ENCODE measurements at places on chromosomes 7 and 10.

DNA sequence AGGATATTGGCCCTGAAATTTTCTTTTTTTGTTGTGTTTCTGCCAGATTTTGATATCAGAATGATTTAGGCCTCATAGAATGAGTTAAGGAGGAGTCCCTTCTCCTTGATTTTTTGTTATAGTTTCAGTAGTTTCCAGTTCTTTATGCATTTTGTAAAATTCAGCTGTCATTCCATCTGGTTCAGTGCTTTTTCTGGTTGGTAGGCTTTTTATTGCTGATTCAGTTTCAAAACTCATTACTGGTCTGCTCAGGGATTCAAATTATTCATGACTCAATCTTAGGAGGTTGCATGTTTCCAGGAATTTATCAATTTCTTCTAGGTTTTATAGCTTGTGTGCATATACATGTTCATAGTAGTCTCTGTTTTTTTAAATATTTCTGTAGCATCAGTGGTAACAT lies 10.1 kb upstream of the TMEM196 start:
- no peak for DNase-seq

- no peak for DNase-seq
These were observed 109.1 kb downstream of the CPED1 start for GRCh38 chr7:121097577-121097976.

GRCh38 chr7:55504093-55504859 lies 68.0 kb downstream of the VOPP1 start:
- DNase-seq: no peak

DNA sequence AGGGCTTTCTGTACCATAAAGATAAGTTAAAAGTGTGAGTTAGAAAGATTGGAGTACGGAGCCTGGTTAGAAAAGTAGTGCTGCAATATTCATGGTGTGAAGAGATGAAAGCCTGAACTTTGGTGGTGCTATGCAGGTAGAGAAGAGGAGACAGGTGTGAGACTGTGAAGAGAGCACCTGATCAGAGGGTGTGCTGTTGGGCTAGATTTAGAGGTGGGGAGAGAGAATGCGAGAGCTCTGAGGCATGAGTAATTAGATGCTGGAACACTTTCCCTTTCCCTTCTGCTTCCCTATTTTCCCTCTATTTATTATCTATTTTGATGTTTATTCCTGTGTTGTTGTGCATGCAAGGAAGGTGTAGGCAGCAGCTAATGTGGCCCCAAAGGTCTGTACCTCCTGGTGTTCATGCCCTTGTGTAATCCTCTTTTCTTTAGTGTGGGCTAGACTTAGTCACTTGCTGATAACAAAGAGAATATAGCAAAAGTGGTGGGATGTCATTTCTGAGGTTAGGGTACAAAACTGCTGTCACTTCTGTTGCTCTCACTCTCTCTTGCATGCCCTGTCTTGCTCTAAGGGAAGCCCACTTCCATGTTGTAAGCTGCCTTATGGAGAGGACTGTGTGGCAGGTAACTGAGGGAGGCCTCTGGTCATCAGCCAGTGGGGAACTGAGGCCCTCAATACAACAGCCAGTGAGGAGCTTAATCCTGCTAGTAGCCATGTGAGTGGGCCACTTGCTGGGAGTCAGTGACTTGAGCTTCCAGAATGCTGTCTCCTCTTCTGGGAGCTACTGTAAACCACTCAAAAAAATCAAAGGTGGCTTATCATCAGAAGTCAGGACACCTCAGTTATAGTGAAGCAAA lies 2.6 kb upstream of the ATXN7L1 start:
- DNase-seq: no peak

DNA sequence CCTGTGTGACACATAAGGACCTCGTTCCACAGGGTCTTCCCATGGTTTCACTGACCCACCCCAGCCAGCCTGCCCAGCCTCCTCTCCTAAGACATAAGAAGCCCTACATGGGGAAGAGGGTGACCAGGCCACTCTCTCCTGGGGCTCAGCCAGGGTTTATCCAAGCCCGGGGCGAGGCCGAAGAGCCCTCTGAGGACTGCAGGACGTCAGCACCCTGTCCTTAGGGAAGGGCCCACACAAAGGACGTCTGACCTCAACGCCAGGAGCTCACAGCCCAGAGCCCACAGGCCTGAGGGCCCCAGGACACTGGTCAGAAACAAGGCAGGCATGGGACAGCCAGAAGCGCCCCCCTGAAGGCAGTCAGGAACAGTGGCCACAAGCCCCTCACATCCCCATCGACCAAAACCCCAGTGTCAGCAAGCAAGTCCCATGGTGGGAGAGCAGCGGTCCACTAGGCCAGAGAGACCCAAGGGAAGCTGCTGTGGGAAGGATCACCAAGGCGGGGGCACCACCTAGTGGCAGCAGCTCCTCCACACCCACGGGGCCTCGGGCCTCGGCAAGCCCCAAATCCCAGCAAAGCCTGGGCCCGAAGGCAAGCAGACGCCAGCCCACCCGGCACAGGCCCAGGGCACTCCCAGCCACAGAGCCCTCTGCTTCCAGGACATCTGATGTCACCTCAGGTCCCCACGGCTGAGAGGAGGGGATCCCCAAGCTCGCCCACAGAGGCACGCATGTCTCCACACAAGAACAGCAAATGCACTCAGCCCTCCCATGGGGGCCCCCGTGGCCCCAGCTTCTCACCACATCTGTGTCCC lies 23.4 kb downstream of the MAD1L1 start:
- DNase-seq: no peak

DNA sequence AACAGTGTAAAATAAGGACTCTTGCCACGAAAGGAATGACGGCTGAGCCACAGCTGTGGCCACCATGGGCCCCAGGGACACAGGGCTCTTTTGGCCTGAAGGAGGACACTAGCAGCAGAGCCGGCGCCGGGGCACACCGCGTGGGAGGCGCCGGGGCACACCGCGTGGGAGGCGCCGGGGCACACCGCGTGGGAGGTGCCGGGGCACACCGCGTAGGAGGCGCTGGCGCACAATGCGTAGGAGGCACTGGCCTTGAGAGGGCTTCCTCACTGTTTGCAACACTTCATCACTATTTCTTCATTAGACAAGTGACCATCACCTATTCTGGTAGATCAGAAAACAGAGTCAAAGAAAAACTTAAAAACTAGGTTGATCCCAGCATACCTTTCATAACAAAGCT lies 23.4 kb downstream of the ESYT2 start:
- DNase-seq: no peak

DNA sequence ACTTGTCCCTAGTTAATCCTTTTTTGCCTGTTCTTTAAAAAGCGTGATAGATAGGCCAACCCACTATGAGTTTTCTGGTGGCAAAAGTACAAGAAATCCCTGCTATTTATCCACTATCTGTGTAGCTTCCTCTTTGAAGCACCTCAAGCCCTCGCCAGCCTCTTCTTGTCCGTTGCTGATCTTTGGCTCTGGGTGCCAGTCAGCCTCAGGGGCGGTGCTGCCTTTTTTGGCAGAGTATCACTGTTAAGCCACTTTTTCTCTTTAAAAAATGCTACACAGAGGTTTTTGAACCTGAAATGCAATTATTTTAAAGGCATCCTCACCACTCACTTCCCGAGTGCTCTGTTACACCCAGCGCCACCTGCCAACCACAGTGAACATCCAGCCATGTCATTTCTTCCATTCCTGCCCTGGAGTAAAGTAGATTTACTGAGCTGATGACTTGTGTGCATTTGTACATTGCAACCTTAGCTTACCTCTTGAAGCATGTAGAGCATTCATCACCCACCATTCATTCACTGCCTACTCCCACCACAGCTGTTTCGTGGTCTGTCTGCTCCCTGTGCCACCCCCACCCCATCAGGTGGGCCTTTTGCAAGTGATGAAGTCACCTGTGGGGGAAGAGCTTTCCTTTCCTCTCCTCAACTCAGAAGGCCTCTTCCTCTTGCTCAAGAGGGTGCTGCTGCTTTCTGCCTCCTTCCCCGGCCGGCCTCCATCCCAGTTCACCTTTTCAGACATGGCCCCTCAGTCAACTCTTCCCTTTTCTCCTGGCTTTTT lies 414.2 kb upstream of the GALNT17 start:
- no peak for DNase-seq

GRCh38 chr7:127708788-127709187 lies 56.8 kb downstream of the SND1 start:
- DNase-seq: peak; percentile 21

GRCh38 chr10:112799726-112800510 lies 150.1 kb upstream of the TCF7L2 start:
- no peak for DNase-seq

GRCh38 chr7:142629588-142630260 lies 119.5 kb upstream of the PRSS1 start:
- DNase-seq: no peak

DNA sequence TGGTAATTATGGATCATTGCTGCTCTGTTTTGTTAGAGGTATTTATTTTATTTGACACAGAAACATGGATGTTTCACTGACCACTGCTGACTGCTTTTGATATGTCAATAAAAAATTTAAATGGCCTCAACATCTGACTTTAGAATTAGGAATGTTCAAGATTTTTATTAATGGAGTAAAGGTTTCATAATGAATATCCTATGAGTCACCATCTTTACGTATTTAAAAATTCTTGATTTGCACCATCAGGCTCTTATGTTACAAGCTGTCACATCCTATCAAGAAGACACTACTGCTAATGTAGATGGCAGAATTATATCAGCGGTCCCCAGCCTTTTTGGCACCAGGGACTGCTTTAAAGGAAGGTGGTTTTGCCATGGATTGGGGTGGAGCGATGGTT lies 578.7 kb upstream of the NRP1 start:
- no peak for DNase-seq

DNA sequence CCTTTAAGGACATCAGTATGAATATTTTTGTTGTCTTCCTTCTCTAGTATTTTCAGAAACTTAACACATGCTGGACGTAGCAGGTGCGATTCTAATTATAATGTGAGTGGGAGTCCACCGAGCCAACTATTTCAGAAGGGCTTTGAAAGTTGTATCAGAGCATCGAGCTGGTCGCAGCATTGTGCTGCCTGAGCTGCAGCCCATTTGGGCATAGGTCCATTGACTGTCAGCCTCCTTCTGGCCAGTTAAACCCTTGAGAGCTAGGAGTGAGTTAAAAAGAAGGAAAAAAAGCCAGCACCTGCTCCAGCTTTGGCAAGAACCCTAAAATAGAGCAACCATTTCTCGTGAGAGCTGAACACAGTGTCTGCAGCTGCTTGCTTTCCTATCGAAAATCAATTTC lies 47.8 kb downstream of the SLC35G1 start:
- DNase-seq: no peak

DNA sequence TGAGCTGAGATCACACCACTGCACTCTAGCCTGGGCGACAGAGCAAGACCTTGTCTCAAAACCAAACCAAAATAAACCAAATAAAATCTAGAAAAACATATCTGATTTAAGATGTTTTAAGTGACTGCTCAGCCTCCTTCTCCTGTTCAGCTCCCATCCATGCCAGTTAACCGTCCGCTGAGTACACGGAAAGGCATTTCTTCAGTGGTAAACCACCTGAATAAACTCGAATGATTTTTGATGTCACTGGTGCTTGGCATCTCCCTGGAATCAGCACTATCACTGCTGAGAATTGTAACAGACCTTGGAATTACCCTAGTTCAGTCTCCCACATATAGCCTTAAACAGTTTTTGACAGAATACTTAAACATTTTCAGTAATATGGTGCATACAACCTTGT lies 24.1 kb upstream of the NRCAM start:
- DNase-seq: no peak

DNA sequence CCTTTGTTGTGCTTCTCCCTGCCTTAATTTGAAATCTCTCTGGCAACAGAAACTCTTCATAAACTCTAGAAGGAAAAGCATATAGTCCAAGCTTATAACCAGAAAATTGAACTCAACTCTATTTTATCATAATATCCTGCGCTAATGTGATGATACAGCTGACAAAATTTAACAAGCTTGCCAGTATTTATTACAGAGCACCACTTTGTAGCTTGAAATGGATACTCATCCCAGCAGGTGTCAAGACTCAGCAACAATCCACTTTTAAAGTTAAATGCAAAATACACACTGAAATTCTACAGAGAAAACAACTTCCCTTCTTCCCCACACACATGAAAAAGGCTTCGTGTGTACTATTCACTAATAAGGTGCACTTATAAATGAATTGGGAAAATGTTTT lies 228.9 kb downstream of the AGMO start:
- no peak for DNase-seq

- DNase-seq: no peak
These were observed 92.1 kb downstream of the CCDC71L start for GRCh38 chr7:106568680-106569499.

DNA sequence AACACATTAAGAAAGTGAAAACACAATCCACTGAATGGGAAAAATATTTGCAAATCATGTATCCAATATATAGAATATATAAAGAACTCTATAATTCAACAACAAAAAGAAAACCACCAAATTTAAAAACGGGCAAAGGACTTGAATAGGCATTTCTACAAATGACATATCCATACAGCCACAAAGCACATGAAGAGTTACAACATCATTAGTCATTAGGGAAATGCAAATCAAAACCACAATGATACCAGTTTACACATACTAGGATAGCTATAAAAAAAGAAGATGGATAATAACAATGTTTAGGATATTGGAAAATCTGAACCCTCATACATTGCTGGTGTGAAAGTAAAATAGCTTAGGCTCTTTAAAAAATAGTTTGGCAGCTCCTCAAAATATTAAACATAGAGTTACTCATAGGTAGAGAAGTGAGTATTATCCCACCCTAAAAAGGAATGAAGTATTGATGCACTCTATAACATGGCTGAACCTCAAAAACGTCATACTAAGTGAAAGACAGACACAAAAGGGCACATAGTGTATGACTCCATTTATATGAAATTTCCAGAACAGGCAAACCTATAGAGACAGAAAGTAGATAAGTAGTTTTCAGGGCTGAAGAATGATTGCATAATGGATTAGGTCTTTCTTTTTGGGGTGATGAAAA lies 4.5 kb downstream of the ZPBP start:
- DNase-seq: no peak

DNA sequence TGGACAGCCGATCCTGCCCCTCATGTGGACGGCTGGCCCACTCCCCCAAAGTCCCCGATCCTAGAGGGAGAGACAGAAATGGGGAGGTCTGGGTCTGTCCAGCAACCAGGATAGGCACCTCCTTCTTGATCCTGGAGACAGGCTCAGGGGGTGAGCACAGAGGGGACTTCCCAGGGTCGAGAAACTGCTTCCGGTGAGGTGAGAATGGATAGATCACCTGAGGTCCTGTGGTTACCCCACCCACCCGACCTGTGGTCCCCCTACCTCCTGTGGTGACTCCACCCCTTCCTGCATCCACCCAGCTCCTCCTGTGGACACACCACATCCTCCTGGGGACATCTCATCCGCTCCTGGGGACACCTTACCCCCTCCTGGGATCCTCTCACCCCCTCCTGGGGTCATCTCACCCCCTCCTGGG lies 27.4 kb upstream of the RASGEF1A start:
- no peak for DNase-seq

All from stimulated activated CD8-positive, alpha-beta memory T cell treated with anti-CD3 and anti-CD28 coated beads, Interleukin-4, amount 100 ng/mL, for 1 hour (primary cell).